Activated T-cell treated with anti-CD3 and anti-CD28 coated beads for 48 hours (primary cell): ENCODE measurements at places on chromosomes 6 and 20.
A peak's percentile ranks its signal among the peaks of the same experiment; 100 is the strongest.

GRCh38 chr6:131210469-131210868, 75.2 kb downstream of the AKAP7 start:
- no peak for DNase-seq

DNA sequence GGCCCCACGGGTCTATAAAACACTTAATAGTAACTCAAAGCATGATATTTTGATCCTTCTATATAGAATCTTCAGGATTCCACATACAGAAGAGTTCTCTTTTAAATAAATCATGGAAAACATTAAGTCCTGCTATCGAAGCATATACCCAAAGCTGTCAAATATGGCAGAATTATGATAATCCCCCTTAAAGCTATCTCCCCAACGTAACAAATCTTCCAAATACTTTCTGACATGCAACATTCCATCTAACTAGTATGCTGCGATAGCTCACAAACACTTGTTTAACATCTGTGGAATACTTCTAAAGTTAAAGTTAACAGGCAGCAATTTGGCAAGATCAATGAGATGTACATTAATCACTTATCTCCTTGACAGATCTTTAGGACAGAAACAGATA, 371.0 kb upstream of the RUNX2 start:
- DNase-seq, result no peak

GRCh38 chr20:43529051-43529450, 21.6 kb downstream of the L3MBTL1 start:
- no peak for DNase-seq

DNA sequence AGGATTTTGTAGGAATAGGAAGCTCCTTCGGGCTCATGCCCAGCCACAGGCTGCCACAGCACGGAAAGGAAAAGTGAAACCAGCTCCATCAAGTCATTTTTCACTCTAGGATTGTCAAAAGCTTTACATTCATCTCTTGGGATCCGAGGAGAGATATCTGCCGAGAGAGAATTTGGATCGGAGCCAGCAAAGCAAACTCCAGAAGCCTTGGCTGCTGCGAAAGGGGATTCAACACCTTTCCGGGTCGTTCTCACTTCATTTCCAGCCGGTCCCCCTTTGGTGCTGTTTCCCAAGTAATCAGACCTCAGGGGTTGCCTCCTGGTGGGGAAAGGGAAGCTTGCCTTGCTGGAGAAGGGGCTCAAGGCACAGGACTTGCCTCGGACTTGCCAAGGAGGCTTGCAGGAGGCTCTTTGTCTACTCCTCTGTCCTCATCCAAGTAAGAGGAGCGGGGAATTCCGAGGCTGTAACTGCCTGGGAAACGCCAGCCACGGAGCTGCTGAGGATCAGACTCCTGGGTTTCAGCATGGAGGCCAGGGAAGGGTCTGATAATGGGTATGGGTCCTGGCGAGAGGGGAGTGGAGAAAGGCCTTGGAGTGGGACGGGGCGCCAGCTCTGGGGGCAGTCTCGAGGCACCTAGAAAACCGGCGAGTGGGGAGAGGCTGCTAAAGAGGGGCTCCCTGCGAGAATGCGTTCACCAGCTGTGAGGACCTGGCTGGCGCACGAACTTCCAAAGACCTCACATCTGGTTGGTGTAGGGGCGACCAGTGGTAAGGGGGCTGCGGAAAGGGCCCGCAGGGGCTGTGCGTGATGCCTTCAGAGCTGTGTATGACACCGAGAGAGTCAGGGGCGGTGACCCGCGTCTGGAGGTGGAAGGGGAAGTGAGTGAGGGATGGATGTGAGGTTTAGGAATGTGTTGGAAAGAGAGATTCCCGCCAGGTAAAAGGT, 702 bp downstream of the ETV7 start:
- no peak for DNase-seq

DNA sequence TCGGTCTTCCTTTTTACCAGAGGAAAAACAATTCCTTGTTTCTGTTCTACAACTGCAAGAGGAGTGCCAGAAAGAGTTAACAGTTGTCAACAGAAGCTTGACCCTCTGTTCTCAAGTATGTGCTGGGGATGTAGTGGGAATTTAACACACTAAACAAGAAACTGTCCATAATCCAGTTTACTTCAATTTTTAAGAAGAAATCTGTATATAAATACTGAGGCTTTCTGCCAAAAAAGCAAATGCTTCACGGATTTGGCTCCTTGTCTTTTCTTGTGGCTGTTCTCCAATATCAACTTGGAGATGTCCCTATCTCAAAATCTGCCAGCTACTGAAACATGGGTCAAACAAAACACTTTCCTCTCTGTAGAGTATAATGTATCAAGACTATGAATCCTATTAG, 26.8 kb downstream of the REV3L start:
- no peak for DNase-seq

DNA sequence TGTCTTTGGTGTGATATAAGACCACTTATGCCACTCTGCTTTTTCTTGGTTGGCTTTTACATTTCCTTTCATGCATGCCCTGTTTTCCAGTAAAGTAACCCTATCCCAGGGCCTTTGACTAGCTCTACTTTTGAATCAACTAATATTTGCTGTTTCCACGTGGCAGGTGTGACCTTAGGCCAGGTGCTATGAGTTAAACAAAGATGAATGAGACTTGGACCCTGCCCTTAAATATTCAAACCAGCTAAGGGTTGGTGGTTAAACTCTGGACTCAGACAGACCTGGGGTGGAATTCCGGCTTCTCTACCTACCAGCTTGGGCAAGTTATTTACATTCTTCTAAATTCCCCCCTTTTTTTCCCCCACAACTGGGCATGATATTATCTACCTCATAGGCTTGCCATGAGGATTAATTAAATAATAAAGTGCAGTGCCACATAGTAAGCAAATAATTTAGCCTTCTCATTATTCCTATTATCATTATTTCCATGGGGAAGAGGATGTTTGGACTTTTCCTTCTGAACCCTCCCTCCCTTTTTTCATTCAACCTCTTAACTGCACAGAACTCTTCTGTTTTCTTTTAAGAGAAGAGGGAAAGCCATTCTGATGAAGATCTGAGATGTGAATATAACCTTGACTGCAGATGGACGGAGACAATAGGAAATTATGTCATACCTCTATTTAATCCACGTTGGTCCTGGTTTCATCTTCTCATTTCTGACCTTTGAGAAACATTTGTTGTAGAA, 143.6 kb upstream of the TNFAIP3 start:
- no peak for DNase-seq

GRCh38 chr6:35141007-35141655, at the start of gene TCP11:
TCP11 (minus strand) TSS chr6:35141339; CDS start chr6:35140870, 469 bp downstream.
- peak; percentile 17 for DNase-seq

- no peak for DNase-seq
Measured at GRCh38 chr6:47724300-47724699, 25.9 kb downstream of the ADGRF4 start.

- no peak for DNase-seq
Measured at GRCh38 chr6:12761376-12762115, 45.0 kb downstream of the PHACTR1 start.

- DNase-seq, result no peak
Measured at GRCh38 chr20:5080384-5080877, 39.3 kb downstream of the PCNA start.

DNA sequence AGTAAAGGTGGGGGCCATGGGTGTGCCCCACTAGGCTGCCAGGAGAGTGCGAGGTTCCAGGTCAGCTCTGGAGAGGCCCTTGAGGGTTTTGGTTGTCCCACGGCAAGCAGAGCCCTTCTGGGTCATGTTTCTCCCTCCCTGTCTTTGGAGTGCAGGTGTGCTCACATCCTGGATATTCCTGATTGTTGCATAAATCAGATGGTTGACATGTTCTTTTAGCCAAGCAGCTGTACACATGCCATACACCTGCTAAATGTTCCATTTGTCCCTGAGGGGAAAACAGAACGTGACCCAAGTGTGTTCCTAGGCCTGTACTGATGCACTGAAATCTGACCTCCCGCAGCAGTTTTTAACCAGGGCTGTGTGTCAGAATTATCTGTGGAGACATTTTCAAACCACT, 77.5 kb upstream of the BEND3 start:
- no peak for DNase-seq

DNA sequence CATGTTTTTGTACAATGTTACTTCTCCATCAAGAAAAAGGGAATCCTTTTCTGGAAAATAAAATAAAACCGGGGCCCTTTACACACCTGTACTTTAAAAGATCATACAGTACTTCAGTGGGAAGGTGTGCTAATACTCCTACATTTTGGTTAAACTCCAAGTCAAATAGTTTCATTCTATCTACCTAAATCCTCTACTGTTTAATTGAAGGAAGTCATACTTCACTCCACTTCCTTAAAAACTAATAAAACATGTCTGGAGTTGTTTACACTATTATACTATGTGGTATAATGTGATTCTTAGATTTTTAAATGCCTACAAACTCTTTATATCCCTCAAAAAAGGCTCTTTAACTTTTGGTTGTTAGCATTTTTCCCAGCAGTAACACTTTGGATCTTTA, 18.6 kb upstream of the HBS1L start:
- DNase-seq, result no peak

- DNase-seq, result no peak
Measured at GRCh38 chr6:6723921-6724538, 135.5 kb downstream of the LY86 start.

DNA sequence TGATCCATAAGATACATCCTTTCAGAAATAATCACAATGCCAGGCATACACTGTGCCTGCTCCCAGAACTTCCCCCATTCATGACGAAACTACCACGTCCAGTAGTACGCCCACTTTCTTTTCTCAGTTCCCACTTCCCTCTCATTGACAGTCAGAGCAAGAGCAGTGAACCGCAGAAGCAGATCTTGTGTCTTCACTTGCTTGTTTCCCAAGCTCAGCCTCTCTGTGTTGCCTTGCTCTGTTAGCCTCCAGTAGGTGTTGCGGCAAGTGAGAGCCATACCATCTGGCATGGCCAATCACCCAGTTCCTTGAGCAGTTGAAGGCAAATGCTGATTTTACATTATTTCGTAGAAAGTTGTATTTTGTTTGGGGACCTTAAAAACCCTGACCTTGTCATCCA, 11.7 kb downstream of the UST start:
- DNase-seq, result peak; percentile 33

- DNase-seq, result no peak
Measured at GRCh38 chr6:73566954-73567591, 46.2 kb upstream of the EEF1A1 start.

DNA sequence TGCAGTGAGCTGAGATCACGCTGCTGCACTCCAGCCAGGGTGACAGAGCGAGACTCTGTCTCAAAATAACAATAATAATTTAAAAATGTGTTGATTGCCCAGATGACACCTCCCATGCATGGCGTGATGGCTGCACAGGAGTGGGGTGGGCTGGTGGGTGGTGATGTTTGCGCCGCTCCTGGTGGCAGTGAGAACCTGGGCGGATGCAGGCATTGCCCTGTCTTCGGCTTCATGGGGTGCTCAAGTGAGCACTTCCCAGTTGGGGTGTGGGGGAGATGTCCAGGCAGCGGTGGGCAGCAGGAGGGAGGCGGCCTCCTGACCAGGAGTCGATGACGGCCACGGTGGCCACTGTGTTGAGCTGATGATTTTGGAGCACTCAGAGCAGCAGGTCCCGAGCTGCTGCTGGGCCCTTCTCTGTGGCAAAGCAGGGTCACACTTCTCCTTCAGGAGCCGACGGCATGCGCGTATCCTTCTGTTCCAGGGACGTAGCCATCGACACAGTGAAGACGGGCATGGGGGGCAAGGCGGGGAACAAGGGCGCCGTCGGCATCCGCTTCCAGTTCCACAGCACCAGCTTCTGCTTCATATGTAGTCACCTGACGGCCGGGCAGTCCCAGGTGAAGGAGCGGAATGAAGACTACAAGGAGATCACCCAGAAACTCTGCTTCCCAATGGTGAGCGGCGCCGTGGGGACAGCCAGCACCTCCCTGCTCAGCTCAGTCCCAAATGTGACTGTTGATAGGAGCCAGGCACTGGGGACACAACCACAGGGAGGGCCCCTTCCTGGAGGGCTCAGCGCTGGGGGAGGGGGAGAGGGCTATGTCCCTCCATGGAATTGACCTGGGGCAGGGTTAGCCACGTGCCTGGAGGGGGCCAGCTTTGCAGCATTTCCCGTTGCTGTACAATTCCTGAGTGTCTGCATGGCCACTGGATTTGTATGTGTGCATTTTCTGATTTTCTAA, 89.7 kb downstream of the SYNJ2 start:
- no peak for DNase-seq

DNA sequence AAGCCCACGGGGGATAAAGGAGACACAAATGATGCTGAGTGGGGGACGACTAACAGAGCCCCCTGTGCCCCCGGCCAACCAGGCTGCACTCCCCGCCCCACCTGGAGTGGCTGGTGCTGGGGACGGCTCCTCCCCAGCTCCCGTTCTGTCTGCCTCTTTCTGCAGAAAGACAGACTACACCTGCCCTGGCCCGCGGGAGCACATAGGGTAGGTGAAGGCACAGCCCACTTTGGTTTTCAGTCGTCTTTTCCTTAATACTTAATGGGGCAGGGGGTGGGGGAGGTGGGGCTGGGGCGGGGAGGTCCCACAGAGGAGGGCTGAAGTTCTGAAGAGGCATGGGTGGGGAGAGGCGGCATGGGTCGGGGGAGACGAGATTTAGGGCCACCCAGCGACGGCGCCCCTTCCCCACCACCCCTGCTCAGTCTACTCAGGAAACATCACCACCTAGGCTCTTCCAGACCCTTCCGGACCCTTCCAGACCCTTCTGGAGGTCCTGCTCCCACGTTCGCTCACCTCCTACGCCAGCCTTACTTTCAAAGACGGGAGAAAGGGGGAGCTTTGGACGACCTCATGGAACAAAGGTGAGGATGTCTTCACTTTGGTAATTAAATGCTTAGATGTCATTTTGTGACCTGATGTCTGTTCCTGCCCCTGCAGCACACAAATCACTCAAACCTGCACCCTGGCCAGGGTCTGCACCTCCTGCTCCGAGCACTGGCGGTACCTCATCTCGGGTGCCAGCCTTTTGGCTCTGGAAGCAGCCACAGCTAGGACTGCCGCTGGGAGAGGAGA, 21.2 kb upstream of the FRMD1 start:
- DNase-seq, result no peak

DNA sequence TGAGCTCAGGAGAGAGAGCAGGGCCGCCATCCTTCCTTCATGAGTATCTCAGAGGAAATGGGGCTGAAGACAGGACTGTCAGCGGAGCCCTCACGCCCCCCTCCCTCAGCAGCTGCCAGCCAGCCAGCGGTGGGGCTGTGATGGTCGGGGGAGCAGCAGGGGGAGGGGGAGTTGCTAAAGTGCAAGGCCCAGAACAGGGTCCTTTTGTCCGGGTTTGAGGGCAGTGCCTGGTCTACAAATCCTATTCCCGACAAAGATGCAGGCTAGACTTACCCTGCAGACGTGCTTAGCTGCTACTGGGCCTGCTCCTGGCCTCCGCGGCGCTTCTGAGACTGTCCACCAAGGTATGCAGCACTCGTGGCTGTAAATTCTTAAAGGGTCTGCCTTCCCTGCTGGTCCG, 593.4 kb upstream of the CDH4 start:
- no peak for DNase-seq
